ENCODE measurements at places on chromosomes 12 and 14.

DNA sequence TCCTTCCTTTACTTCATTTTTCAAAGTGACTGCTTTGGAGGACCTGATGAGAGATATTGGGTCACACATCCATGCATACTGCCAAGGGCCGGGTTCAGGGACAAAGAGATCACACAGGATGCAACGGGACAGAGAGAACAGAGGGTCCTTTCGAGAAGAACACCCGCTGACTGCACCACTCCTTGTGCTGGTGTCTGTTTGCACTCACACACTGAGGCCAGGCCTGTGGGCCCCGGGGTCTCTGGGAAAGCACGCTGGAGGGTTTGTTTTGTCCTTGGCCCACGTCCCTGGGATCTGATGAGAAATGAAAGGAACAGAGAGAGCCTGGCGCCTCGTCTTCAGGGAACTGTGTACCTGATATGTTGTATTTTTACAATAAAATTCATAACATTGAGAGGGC is 42.2 kb downstream of the PAH start:
- no peak for DNase-seq

DNA sequence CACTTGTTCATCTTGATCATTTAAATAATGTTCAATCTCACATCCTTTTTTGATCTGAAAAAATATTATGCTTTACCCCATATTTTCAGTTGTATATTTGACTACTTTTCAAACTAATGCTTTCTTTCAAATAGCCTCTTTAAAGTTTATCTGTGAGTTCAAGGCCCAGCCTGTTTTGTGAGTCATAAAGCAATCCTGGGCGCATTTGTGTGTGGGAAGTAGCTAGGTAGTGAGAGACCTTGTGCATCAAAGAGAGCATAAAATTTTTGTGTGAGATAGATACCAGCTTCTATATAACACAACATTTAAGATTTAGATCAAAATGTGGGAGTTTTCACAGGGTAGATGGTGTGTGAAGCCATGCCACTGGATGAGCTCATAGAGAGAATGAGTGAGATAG is 405.6 kb downstream of the NAV3 start:
- no peak for DNase-seq

- DNase-seq = no peak
These were observed 96.6 kb downstream of the RAD52 start for GRCh38 chr12:852864-853263.

GRCh38 chr12:5428332-5429221 is 3.3 kb upstream of the NTF3 start:
- DNase-seq = no peak

DNA sequence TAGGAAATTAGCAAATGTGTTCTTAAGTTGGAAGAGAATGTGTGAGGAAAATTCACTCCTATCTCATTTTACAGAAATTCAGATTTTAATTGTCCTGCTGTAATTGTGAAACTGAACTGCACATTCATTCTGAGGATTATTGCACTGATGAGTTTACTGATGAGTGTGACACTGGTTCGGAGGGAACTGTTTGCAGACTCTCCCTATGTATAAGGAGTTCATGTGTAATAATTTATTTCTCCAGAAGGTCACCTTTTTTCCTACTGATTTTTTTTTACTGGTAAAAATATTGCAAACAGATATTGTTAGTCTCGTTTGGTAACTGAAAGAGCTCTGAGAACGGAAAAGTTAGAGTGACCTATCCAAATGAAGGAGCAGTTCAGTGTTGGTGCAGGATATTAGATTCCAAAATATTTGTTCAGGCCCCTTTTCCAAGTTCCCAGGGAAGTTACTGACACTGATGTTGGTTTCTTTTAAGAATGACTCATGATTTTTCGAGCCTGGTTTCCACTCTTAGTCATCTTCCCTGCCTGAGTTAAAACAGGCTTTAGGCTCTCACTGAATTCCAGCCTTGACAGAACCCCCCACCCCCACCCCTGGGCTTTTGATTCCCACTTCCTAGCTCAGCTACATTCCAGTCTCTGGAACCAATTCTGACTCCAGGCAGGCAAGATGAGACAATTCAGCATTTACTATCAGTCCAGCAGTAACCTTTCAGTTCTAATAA is 18.4 kb downstream of the ANO6 start:
- DNase-seq = no peak

- DNase-seq = no peak
These were observed 315.8 kb downstream of the ZFP36L1 start for GRCh38 chr14:68477110-68477455.

- no peak for DNase-seq
These were observed 82.7 kb downstream of the C14orf132 start for GRCh38 chr14:96121660-96122395.

GRCh38 chr12:111330800-111331752 is 37.8 kb downstream of the PHETA1 start:
- DNase-seq = no peak

DNA sequence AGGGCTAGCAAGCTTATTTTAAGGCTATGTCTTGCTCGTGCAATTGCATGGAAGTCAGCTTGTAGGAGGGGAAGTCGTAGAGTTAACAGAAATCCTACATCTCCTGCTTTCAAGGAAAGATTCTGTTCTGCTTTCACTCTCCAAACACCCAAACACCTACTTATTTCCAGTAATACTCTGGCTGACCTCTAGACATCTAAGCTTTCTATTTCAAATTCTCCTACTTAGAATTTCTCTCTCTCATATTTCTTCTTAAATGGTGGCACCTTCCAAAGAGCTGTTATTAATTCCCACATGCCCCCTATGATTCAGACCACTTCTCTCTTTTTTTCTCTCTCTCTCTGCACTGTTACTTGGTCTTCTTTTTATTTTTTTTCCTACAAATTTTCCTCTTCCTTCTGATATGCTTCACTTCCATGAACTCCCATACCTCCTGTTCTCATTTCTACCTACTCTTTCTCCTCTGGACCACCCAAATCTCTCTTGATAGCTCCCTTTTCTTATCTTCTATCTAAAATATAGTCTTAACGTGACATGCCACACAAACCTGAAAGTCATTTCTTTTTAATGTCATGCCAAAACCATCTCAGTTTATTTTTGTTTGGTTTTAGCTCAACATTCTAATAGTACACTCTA is 90.8 kb downstream of the RPS6KA5 start:
- DNase-seq = no peak

DNA sequence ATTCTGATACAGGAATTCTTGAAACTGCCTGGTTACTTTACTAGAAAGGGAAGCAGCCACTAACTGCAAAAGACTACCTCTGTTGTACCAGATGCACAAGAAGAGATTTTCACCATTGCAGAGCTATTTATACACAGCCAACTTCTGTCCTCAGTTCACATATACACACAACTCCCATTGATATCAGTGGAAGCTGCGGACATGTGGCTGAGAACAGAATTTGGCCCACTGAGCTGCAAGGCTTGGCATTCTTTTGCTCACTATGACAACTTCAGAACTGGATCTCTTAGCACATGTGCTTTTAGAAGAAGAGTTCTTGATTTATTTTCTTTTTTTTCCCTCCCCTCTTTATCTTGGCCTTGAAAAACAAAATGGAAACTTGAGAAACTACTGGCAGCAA is 28.3 kb downstream of the PTPRO start:
- DNase-seq = no peak
